Bladder microvascular endothelial cell (primary cell): ENCODE measurements at places on chromosomes 4 and X. TPM values are rescaled to one million over a fixed set of nuclear protein-coding genes. Genes with fewer than 3 reads are reported as not detected.

Gene BRS3
- total RNA-seq: not detected in 2 replicates

Gene GLA
- total RNA-seq: 21.2 and 22.3 TPM in 2 replicates

Gene GDI1
- total RNA-seq: 36.4 and 99.2 TPM in 2 replicates

Gene CORIN
- 0.16 and 0.63 TPM in 2 replicates for total RNA-seq

Gene SPANXN2
- not detected in 2 replicates for total RNA-seq

Gene AREG
- 0.19 and 0.32 TPM in 2 replicates for total RNA-seq

Gene TMEM31
- not detected in 2 replicates for total RNA-seq

Gene SLC2A9
- 0.49 and 1.3 TPM in 2 replicates for total RNA-seq

Gene ZBTB33
- 9.9 and 17.0 TPM in 2 replicates for total RNA-seq

Gene MUC7
- total RNA-seq: not detected in 2 replicates

Gene CENPVL2
- not detected in 2 replicates for total RNA-seq

Gene ABRAXAS1
- total RNA-seq: 11.7 and 14.1 TPM in 2 replicates

Gene SPOCK3
- 0.13 and 0.16 TPM in 2 replicates for total RNA-seq

Gene TLR10
- not detected in 2 replicates for total RNA-seq

Gene PNMA5
- not detected in 2 replicates for total RNA-seq

Gene PDZD4
- 0.76 TPM in 1 of 2 replicates, not detected in the other for total RNA-seq

Gene ANXA10
- total RNA-seq: 0.50 TPM in 1 of 2 replicates, not detected in the other

Gene NCAPG
- 29.7 and 34.2 TPM in 2 replicates for total RNA-seq

Gene NPY2R
- 0.13 TPM in 1 of 2 replicates, not detected in the other for total RNA-seq

Gene ARHGAP36
- total RNA-seq: not detected in 2 replicates

Gene POF1B
- total RNA-seq: 0.16 and 3.0 TPM in 2 replicates

Gene ARFIP1
- 27.0 and 28.5 TPM in 2 replicates for total RNA-seq

Gene SASH3
- not detected in 2 replicates for total RNA-seq

Gene RBPJ
- total RNA-seq: 26.2 and 73.4 TPM in 2 replicates

Gene OCIAD2
- total RNA-seq: 105 and 129 TPM in 2 replicates

Gene FAM9C
- total RNA-seq: not detected in 2 replicates

Gene SYTL4
- 27.7 and 30.8 TPM in 2 replicates for total RNA-seq

Gene DSPP
- not detected in 2 replicates for total RNA-seq

Gene CHRDL1
- not detected in 2 replicates for total RNA-seq

Gene CRMP1
- total RNA-seq: under 0.01 and 2.3 TPM in 2 replicates

Gene GUCY1A1
- total RNA-seq: 0.65 and 33.7 TPM in 2 replicates

Gene CTAG1A
- total RNA-seq: not detected in 2 replicates

Gene CYLC1
- total RNA-seq: not detected in 2 replicates

Gene CYP2U1
- total RNA-seq: 3.4 and 7.4 TPM in 2 replicates

Gene GATA1
- not detected in 2 replicates for total RNA-seq

Gene AMTN
- total RNA-seq: not detected in 2 replicates

Gene TMPRSS11A
- total RNA-seq: not detected in 2 replicates

Gene MAGEA2
- total RNA-seq: not detected in 2 replicates

Gene PCDH11X
- not detected in 2 replicates for total RNA-seq
